Fibroblast of the aortic adventitia (primary cell): ENCODE measurements at places on chromosomes 11 and 22.
A peak's percentile ranks its signal among the peaks of the same experiment; 100 is the strongest.

- no peak for DNase-seq
Measured at GRCh38 chr22:39297490-39298240, 21.8 kb downstream of the RPL3 start.

GRCh38 chr11:3153291-3153861 is 11.7 kb downstream of the OSBPL5 start:
- DNase-seq, result peak; percentile 89

GRCh38 chr22:43203471-43203981 is 16.6 kb upstream of the TTLL12 start:
- no peak for DNase-seq

GRCh38 chr11:42085736-42086135 is 626.3 kb upstream of the LRRC4C start:
- DNase-seq, result no peak

- DNase-seq, result peak; percentile 7
Measured at GRCh38 chr11:8167796-8168195, 1.0 kb downstream of the RIC3 start.

DNA sequence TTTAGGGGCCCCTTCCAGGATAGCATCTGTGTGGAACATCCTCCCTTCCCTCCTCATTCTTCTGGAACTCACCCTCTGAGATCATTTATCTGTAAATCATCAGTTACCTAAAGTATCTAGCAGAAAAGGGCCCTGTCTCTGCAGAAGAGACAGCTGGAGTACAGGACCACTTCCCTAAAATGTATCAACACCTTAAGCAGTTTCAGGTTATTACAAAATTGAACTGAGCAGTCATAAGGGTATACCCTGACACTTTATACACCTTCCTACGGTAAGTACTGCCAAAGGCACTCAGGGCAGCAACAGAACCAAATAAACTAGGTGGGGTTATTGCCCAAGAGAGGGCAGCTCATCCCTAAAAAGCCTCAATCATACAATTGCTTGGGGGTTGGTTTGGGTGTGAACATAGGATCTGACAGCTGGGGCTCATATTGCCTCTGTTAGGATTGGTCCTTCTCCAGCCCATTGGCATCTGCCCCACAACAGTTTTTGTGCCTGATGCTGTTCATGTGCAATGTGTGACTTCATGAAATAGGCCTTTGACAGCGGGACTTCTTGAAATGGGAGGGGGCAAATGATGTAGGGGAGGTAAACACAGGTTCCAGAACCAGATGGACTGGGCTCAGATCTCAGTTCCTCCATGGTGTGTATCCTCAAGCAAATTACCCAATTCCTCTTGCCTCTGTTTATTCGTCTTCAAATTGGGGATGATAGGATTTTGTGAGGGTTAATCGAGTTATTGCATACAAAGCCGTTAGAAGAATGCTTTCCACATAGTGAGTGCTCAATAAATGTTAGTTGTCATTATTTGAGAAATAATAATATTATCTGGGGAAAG is 2.9 kb downstream of the POU2AF3 start:
- no peak for DNase-seq

DNA sequence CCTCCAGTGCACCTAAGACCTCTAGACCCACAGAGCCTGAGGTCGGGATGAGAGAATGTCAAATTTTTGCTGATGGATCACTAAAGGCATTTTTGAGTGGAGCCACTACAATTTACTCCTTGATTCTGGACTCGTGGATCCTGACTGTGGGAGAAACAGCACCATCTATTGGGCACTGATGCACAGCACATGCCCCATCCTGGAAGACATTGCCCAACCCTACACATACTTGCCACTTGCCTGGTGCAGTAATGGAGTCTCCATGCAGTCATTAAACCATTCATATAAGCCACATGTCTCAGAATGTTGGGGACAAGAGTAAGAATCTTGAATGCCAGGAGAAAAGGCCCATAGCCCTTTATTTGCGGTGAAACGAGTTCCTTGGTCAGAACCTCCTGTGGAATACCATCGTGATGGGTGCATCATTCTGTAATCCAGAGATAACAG is 103.9 kb downstream of the GGTLC2 start:
- peak; percentile 68 for DNase-seq

DNA sequence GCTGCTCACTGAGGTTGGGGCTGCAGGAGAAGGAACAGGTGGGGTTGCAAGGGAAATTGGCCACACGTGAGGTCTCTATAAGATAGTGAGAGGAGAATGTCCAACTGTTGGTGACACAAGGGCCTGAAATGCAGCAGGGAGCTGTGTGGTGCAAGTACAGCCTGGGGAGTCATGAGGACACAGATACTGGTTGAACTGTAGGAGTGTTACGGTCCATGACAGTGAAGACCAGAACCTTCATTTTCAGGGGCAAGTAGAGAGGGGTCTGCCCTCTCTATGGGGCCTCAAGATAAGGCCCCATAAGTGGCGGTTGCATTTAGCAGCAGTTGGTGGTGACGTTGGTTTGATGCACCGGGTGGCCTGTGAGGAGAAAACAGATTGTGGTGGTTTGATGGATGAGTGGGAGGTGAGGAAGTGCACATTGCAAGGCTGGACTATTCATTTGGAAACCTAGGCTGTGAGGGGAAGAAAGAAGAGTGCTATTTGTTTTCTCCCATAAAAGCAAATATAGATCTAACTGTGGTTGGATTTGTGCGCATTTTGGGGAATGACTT is 39.4 kb downstream of the MICAL2 start:
- no peak for DNase-seq

- DNase-seq, result peak; percentile 25
Measured at GRCh38 chr11:113546757-113547507, 71.7 kb upstream of the DRD2 start.

GRCh38 chr22:47332246-47332980 is 570.0 kb downstream of the TBC1D22A start:
- no peak for DNase-seq

- no peak for DNase-seq
Measured at GRCh38 chr11:72336163-72336562, 92.2 kb upstream of the PHOX2A start.

DNA sequence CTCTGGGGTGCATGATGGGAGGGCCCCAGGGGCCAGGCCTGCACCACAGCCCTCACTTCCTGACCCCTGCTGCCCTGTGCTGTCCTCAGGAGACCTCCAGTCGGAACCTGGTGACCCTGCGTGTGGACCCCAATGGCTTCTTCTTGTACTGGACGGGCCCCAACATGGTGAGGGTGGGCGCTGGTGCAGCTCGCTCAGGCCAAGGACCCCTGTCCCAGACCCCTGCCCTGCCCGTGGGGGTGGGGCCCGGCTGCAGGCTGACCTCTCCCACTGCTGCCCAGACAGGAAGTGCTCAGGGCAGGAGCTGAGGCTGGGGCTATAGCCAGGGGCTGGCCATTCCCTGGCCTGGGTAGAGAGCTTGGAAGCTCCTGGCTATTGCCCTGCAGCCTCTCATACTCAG is 3.0 kb downstream of the PLCB3 start:
- no peak for DNase-seq

DNA sequence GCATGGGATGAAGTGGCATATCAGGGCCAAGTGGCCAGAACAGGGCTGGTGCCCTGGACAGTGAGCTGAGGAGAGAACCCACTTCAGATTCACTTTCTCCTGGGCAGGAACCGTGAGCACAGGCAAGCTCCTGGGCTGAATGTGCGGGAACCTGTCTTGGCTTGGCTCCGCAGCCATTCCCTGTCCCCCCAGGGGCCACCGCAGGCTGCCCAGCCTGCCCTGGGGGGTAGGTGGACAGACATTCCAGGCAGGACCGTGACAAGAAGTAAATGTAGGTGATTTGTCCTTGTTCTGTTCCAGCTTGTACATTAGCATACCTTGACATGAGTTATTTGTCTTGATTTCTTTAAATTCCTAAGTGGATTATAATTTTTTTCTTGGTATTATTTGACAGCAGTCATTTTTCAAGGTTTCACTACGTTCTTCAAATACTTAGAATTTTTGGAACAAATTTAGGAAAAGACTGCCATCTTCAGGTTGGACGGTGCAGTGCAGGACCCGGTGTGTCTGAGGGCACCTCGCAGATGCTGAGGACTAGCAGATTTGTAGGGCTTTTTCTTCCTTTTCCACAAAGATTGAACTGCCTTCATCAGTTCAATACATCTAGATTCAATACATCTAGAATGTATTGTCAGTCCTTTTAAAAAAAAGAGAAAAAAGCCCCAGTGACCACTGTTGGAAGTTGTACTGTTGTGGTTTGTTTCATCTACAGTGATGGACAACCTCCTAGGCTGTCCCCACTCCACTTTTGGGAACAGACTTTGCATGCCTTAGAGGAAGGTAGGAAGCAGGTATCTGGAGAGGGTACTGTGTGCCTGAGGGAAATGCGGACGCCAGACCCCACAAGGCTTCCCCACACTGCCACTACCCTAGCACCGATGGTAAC is 115.1 kb upstream of the RASSF10 start:
- peak; percentile 79 for DNase-seq

GRCh38 chr11:68460741-68461574 is at the start of gene PPP6R3:
TSS of gene PPP6R3 (plus strand) at chr11:68460752. CDS start at chr11:68537665, 76,913 bp downstream.
- DNase-seq, result no peak

GRCh38 chr11:117881217-117881616 is 4.8 kb upstream of the FXYD6 start:
- no peak for DNase-seq

DNA sequence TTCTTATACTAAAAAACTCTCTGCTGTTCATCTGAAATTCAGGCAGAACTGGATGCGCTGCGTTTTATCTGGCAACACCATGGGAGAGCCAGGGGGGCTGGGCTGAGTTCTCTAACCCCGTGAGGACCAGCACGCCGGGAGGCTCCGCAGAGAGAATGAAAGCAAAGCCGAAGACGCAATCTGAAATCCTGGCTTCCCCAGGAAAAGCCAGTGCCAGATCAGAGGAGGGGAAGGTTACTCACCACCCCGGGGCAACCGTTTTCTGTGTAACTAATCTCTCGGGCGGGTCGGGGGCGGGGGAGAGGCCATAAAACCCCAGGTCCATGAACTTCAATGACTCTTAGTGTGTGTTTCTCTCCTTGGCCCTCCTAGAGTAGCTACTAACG is 99.4 kb downstream of the SHANK2 start:
- DNase-seq, result peak; percentile 12

GRCh38 chr22:36455571-36456463 is 25.6 kb downstream of the TXN2 start:
- DNase-seq, result no peak

DNA sequence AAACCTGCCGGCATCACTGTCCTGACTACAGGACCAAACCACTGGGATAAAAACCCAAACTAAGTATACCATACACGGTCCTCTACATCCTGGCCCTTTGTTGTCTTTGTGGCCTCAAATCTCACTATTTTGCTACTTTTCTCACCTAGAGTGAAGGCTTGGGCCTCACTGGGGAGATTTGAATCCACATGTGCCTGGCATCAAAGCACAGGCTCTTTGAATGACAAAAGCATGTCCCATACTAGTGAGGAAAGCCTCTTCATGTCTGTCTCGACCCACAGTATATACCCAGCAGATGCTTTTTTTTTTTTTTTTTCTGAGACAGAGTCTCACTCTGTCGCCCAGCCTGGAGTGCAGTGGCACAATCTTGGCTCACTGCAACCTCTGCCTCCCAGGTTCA is 72.5 kb upstream of the DRD2 start:
- DNase-seq, result no peak

DNA sequence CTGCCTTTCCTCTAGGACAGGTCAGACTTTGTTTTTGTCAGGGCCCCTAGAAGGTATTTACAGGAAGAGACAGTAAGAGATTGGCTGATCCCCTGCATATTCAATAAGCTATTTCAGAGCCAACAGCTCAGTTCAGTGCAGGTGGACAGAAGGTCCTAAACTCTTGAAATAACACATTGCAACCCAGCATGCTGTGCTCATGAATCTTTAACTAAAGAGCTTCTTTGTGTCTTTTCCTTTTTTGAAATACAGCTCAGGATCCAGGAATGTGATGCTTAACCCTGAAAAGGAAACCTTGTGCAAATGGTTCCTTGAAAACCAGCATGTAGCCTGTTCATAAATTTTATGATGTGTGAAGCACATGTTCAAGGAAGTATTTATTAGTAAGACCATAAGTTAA is 43.9 kb downstream of the BBOX1 start:
- DNase-seq, result no peak

- no peak for DNase-seq
Measured at GRCh38 chr11:122340607-122341290, 224.7 kb upstream of the BLID start.

- DNase-seq, result no peak
Measured at GRCh38 chr11:70604630-70605467, 206.5 kb downstream of the CTTN start.

DNA sequence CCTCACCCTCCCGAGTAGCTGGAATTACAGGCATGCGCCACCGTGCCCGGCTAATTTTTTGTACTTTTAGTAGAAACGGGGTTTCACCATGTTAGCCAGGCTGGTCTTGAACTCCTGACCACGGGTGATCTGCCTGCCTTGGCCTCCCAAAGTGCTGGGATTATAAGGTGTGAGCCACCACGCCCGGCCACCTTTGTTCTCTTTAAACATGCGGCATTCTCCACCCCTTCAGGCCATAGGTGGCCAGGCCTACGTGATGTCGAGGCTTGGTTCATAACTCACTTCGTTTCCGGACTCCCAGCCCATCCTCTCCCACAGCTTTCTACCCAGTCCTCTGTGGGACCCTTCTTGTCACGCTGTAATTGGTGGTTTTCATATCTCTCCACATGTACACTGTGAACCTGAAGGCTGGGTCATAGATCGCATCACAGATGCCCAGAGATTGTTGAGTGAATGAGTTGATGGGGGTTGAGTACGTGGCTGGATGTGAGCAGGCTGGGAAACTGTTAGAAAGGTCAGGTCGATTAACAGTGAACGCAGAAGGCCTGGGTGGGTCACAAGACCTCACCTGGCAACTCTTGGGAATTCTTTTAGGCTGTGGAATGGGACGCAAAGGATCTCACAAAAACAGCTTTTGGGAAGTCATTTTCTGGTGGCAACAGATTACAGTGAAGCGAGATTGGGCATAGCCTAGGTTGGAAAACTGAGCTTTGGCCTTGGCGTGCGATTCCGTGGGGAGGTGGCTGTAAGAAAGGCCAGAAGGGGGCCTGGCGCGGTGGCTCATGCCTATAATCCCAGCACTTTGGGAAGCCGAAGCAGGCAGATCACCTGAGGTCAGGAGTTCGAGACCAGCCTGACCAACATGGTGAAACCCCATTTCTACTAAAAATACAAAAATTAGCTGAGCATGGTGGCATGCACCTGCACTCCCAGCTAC is 44.5 kb downstream of the ST14 start:
- no peak for DNase-seq

GRCh38 chr11:88284336-88285050 is 53.0 kb downstream of the CTSC start:
- peak; percentile 46 for DNase-seq

DNA sequence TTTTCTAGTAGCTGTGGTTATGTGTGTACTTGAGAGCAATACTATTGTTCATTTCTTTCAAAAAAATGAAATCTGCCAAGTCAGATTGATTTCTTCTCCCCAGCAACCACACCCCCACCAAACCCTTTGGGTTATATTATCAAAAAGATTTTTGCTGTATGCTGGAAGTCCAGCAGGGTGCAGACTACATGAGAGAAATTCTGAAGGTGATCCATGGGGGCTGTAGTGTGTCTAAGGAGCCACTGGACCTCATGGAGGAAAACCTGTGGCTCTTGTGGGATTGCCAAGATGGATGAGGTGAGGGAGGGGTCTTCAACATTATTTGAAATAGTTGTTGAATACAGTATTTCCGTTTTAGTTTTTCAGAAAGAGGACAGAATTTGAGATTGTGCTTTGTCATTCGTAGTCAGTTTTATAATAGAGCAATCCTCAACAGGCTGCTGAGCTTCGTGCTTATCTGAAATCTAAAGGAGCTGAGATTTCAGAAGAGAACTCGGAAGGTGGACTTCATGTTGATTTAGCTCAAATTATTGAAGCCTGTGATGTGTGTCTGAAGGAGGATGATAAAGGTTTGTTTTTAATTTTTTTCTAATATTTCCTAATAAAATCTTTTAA is 3.1 kb downstream of the EIF3M start:
- DNase-seq, result peak; percentile 30
